ENCODE measurements at places on chromosomes 1 and 21.

DNA sequence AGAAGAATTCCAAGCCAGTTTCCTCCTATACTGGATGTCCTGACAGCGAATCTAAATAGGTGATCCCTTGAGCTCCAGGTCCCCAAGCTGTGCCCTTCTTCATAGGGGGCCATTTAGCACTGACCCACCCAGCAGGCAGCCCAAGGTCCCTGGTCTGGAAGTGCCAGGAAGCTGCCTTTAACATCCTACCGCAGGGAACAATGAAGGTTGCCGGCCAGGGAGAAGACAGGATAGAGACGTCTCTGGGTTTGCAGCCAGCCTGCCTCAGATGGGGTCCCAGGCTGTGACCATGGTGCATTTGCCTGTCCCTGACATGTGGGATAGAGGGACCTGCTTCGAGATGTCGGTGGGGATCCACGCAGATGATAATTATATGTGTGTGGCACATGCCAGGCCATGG is 2.7 kb upstream of the RIPK4 start:
- DNase-seq: no peak

DNA sequence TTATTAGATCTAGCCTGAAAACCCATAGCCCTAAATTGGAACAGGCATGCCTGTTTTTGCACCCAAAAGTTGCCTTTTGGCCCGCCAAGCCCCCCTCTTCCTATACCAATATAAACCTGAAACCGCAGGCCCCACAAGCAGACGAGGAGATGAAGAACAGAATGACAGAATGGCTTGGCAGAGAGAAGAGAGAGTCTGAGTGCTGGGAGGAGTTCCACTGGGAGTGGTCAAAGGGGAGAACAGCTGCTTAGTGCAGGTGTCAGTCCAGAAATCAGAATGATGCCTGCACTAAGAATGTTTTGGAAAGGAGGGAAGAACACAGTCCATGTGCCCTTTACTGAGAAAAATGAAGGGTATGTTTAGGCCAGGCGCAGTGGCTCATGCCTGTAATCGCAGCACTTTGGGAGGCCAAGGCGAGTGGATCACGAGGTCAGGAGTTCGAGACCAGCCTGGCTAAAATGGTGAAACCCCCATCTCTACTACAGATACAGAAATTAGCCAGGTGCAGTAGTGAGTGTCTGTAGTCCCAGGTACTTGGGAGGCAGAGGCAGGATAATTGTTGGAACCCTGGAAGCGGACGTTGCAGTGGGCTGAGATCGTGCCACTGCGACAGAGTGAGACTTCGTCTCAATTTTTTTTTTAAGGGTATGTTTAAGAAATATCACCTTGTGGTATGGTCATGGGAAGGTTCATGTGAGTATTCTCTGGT is 9.4 kb downstream of the DYRK1A start:
- no peak for DNase-seq

GRCh38 chr1:11388617-11389016 is 90.3 kb upstream of the DISP3 start:
- DNase-seq: no peak

DNA sequence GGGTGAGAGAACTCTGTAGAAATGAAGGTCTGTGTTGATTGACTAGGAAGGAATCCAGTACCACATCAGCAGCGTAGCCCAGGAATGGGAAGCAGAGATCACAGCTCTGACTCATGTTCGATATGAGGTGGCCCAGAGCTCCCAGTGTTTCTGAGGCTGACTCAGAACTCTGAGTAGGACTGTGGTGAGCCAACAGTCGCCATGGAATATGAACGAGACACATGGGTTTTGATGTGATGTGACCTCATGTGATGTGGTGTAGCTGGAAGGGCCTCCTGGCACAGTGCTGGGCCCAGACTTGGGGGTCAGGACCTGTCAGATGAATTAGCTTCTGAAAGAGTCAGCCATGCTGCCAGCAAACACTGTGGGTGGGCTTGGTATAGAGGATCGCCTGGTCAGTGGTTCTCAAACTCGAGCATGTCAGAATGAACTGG is 237.0 kb downstream of the MRPL39 start:
- peak; percentile 29 for DNase-seq

GRCh38 chr1:42769811-42770210 is 2.8 kb downstream of the C1orf50 start:
- DNase-seq: no peak

DNA sequence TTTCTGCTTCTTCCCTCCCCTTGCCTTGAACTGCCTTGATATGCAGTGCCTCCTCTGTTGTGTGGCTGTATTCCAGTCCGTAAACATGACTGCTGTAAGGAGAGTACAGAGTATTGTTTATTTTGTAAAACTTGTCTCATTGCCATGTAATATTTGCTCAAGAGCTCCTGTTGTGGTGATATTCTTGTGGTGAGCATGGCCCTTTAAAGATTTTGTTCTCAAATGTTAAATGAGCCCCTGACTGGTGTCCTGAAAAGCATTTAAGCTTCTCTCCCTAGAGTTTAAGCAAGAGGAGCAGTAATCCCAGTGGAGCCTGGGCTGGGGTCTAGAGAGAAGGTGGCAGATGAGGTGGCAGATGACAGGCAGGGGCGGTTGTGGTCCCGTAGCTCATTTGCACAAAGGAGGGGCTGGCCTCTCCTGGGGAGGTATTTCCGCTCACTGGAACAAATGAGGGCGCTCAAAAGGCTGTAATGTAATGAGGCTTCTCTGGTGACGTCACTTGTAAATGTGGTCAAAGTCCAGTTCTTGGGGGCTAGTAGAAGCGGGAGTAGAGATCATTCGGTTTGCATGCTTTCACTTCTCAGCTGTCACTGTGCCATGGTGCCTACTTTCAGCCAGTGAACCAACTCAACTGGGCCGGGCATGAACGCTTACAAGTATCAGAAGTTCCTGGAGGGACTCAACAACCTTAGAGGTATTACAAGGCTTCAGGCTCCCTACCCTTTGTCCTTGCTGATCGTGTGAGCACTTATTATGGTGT is 46.0 kb upstream of the MACF1 start:
- no peak for DNase-seq

GRCh38 chr1:77076759-77077158 is 142.5 kb downstream of the PIGK start:
- no peak for DNase-seq

GRCh38 chr1:22930240-22930912 is 42.3 kb downstream of the LACTBL1 start:
- DNase-seq: peak; percentile 10

- no peak for DNase-seq
These were observed 9.4 kb downstream of the ST3GAL3 start for GRCh38 chr1:43716559-43717281.

DNA sequence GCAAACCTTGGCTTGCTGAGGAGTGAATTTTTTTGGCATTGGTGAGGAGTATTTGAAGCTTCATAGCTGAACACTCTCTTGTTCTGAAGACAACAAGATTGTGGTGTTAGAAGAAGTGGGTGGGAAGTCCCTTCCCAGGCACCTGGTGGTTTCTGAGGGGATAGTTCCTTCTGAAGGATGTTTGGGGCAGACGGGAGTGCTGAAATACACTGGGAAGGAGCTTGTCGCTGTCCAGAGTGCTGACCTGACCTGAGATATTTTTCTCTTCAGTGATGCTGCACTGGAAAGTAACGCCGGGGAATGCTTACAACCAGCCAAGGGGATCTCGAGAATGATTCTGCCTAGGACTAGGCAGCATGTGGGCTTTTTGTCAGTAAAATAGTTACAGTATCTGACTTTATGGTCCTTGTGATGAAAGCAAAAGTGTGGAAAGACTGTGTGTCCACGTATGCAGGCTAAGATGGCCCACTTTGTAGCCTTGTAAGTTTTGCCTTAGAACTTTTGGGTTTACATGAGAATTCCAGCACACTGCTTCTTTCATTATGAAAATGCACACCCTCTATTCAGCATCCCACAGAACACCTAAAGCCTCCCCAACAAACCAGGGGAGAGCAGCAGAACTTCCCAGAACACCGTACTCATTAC is 33.1 kb upstream of the NFASC start:
- DNase-seq: no peak

DNA sequence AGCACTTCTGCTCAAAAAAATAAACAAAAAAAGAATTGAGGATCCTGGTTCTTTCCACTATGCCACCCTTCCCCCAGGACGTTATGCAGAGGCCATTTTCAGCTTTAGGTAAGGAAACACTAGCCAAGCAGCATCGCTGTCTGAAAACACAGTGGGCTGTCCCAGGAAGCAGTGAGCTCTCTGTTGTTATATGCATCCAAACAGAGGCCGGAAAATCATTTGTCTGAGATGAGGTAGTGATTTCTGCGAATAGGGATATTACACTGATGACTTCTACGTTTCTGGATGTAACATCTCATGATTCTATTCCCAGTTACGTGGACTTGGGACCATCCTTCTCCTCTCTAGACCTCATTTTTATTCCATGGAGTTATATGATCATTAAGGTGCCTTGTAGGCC is 137.2 kb downstream of the OMA1 start:
- DNase-seq: no peak

GRCh38 chr1:161531986-161532643 is 7.8 kb downstream of the HSPA6 start:
- no peak for DNase-seq

- DNase-seq: no peak
These were observed 11.0 kb downstream of the GSTM5 start for GRCh38 chr1:109722908-109723691.

DNA sequence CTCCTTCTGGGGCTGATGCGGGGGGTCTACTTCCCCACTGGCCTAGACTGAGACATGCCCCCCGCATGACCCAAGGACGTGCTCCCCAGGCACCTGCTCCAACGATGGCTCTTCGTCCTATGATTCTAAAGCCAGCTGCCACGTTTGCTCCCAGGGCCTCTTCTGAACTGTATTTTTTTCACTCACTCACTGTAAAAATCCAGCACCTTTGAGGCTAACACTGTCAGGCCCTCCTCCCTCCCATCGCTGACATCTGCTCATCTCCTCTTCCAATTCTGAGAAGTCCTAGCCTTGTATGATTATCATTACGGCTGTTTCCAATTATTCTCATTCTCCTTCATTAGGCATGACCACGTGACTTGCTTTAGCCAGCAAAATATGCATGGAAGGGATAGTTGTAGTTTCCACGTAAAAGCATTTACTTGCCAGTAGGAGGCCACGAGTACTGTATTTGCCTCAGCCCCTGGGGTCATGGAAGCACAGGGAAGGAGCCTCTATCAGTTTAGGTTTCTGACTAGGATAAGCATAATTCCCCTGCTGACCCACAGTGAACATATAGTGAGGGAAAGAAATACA is 19.1 kb upstream of the EDN2 start:
- no peak for DNase-seq

DNA sequence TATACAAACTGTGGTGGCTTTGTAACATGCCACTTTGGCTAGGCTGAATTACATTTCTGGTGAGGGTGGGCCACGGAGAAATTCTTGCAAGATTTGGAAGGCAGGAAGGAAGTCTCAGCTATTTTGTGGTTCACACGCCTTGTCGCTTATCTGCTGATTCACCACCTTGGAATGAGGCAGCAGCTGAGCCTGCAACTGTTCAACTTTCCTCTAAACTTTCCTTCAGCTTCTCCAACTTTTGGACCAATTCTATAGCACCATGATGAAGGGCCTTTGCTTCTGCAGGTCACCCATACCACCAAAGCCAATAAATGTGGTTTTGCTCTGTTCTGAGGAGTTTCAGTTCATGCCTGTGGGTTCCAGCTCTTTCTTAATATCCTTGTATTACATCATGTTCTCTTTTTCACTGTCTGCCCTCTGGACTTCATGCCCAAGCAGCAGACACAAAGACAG is 337.6 kb upstream of the SNX7 start:
- DNase-seq: no peak

- DNase-seq: no peak
These were observed 77.4 kb downstream of the FOXD2 start for GRCh38 chr1:47515164-47515789.

DNA sequence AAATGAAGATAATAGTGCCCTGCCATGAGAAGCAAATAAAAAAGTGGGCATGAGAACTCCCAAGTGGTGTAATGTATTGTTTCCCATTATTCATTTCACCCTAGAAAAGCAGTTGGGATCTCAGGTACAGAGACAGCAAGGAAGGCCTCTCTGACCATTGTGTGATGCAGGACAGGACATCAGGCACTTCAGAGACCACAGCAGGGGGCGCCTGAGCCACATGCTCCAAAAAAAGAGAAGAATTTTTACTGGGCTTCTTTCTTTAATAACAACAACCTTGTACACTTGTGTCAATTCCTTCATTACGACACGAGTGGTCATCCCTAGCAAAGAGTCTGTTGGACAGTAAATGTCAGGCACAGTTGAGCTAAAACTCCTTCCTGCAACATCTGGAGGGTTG is 533.3 kb downstream of the OMA1 start:
- DNase-seq: no peak

GRCh38 chr1:67759692-67760029 is 73.6 kb downstream of the GNG12 start:
- no peak for DNase-seq

DNA sequence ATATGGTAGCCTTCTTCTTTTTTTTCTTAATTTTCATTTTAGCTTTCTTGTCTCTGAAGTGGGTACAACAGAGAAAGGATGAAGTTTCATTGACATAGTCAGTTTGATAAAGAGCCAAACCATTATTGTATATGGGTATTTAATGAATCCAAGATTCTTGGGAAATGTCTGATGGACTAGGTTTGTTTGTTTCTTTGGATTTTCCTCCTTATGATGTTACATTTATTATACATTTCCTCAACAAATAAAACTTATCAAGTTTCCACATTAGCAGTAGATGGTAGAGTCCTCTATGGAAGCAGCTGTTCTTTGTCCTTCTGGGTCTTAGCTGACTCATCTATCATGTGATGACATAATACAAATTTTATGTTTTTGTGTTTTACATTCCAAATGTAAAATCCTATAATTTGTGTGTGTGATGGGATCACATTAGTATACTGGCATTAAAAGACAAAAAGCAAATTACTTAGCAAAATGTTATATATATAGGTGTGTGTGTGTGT is 6.0 kb downstream of the COL24A1 start:
- DNase-seq: no peak

DNA sequence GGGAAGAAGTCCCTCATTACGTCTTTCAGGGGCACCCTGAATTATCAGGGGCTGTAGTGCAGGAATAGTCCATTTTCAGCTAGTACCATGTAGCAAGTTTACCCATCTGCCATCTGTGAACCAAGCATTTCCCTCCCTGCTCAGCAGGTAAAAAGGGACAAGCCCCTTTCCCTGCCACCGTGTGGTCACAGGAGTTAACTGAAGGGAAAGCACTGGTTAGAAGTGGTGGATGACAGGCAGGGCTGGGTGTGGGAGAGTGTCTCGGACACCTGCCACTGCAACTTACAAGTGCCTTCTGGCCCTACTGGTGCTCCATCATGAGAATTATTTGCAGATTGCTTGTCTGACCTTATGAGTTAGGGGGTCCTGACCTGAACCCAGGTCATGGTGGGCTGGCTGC is 32.0 kb upstream of the IGSF5 start:
- no peak for DNase-seq

DNA sequence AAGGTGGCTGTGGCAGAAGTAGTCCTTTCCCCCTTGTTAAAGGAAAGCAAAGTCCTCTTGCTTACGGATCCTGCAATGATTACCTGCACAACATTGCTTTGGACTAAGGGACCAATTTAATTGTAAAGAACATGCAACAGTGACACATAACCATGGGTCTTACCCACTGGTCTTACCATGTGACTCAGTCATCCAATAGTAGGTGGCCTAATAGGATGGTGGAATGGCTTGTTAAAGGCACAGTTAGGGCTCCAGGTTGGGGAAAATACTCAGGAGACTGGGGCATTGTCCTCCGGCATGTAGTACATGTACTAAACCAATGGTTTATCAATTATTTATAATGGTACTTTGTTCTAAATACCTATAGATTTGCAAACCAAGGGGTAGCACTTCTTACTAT is 2.1 kb upstream of the YIPF1 start:
- DNase-seq: no peak
